ENCODE measurements at places on chromosomes 5 and 9.

GRCh38 chr9:135248111-135248510 is 160.6 kb downstream of the OLFM1 start:
- no peak for DNase-seq

DNA sequence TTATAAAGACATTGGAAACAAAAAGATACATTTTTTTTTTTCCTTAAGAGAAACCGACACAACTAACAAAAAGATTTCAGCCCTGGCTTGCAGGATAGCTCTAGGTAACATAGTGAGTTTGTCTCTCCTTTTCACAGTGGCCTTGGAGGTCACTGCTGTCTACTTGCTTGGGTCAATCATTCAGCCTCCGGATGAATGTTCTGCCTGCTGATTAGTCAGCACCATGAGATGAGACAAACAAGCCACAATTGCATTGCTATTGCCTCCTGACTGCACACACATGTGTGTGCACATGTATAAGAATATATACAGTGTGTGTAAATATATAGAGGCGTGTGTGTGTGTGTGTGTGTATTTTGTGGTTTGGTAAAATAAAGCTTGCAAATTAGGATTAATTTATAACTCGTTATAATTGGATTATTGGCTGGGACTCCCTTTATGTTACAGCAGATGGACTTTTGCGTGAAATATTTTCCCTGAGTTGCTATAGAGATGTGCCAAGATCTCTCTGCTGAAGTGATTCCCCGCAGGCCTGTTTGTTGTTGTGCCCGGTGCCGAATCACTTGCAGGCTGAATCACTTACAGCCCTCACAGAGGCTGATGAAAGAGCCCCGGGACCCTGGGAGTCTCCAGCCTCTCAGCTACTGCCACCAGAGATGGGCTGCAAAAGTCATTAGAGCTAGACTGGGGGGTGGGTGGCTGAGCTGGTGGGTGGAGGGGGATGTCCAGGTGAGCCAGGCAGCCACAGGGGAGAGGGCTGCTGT is 161.2 kb downstream of the FGF18 start:
- no peak for DNase-seq

- DNase-seq = no peak
These were observed 58.6 kb downstream of the BARX1 start for GRCh38 chr9:93896496-93897033.

DNA sequence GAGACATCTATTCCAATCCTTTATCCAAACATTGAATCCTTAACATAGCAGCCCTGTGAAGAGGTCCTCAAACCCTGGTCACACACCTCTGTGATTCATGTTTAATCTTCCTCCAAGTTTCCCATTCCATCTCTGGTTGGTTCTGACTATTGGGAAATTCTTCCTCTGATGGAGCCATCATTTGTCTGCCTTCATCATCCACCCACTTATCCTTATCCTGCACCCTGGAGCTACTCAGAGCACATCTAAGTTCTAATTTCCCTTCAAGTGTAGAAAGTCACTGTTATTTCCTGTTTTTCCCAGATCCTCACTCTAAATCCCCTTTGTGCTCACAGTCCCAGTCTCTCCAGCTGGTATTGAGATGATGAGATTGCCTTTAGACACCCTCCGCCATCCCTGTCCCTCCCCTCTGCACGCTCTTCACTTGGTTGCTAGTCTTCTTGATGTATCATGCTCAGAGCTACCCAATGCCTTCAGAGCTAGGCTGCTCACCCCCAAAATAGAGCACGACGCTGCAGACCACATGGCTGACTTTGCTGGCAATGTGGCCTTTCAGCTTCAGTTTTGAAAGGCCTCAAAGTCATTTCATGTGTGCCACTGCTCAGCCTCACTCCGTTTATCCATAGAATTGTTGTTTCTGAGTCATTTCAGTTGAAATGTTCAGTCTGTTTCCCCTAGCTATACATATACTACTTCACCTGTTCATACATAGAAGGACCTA is 154.3 kb downstream of the PALM2AKAP2 start:
- no peak for DNase-seq

DNA sequence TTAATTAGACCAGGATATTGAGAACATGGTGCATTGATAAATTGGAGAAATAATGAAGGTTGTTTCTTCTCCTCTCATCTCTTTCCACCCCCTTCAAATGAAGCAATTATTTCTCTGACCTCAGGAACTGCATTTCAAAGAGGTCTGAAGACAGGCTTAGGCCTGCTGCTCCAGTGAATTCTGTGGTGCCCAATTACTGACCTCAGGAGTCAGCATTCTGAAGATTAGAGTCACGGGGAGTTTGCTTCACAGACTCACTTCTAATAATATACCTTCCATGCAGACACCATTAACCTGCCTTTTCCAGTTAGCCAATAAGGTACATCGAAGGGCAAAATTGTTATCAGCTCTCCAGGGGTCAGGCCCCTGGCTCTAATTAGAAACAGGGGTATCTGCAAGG is 270.9 kb downstream of the GAS1 start:
- no peak for DNase-seq

DNA sequence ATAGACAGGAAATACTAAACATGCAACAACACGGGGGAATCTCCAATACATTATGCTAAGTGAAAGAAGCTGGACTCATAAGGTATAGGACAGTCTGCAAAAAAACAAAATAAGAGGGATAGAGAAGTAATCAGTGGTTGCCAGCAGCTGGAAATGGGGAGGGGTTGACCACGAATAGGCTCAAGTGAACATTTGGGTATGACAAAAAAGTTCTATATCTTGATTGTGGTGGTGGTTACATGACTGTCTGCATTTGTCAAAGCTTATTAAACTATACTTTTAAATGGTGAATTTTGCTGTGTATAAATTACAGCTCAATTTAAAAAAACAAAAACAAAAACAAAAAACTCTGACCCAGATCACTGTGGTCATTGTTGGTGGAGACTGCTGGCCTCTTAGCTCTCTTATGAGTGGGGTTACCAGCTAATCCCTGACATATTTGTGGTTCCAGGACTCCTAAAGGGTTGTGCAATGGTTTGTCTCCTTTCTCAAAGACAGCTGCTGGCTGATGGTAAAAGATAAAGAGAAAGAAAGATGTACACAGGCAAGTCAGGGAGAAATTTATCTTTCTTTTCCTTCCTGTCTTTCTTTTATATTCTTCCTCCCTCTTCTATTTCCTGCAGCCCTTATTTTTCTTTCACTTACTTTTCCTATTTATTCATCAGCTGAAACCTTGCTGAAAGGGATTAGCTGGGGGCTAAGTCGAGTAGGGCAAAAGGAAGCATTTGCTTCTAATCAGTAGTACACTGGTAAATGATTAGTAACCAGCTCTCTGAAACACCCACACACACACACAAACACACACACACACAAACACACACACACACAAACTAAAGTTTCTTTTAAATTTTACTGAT is 42.6 kb upstream of the APC start:
- no peak for DNase-seq
